Activated gamma-delta T cell (primary cell): ENCODE measurements at places on chromosomes 2 and 18.

DNA sequence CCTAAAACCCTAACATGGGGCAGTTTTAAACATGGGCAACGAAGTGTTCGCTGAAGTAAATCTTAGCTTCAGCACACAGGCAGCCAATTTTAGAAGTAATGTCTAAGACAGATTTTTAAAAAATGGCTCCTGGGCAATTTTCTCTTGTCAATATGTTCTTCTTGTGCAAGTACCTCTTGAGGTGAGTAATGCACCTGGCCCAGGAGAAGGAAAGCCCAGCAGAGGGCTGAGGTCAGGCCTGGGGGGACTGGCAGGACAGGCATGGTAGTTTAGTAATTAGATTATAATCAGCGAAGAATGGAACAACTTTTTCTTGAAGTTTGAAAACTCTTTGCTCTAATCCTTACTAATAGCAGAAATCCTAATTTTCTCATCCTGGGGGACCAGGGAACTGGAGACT is 77.6 kb downstream of the SPRED2 start:
- no peak for DNase-seq

DNA sequence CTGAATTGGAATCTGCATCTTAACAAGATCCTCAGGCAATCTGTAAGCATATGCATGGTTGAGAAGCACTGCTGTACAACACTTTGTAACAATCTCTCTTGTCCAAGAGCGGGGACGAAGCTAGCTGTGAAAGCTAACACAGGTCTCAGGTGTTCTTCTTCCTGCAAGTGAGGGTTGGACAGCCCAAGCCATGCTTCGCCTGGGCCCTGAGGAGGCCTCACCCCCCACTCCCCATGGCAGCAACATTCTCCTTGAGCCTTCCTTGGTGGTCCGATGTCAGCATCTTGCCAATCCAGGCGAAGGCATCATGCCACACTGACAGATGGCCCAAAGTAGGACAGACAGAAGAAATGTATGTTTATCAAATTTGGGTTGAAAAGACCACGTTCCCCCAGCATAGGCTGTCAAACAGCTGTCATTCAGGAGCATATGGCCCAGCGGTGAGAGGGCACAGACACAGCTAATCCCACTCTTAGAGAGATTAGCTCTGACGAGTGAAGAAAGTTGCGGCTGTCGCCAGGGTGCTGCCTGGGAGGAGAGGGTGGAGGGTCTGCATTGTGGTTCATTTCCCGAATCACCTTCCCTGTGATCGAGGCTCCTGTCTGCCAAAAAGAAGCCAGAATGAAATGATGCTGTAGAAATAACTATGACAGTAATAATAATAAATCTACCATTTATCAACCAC is 344.7 kb downstream of the MYCN start:
- no peak for DNase-seq

DNA sequence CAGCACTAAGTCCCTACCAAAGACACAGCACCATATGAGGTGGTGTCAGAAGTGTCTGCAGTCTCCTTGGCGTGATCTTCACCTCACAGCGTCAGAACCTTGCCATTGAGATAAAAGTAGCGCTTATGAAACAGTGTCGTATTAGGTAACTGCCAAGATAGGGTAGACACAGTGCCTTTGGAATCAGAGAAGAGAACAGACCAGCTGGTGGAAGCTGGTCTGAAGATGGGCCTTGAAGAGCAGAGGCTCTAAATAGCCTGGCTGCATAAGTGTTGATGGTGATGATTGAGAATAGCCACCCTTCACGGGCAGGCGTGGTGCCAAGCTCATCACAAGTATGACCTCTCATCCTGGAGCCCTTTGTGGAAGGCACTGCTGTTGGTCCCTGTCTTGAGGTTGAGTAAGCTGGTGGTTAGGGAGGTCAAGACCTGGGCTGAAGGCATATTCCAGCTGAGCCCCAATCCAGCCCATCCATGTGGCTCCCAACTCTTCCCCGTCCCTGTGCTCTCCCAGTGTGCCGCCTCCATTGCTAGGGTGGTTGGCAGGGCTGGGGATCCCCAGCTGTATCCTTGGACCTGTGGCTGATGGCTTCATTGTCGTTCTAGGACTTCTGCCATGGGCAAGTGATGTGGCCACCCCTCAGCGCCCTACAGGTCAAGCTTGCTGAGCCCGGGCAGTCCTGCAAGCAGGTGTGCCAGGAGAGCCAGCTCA is 187.4 kb downstream of the MGAT5 start:
- no peak for DNase-seq

DNA sequence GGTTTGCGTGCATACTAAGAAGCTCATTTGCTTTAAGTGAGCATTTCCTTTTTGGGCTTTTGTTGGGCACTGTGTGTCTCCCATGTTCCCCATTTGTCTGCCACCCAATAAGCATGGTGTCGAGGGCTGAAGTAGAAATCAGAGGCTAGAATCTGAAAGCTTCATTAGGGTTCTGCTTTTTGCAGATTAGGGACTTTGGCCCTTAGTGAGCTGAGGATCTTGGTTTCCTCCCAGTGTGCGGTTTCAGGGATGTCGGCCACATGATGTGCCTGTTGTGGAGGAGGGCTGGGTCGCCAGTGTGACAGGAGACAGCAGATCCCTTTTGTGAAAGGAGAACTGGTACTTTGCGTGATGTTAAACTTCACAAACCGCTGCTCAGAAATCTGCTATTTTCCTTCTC is 41.1 kb downstream of the PLEKHB2 start:
- DNase-seq, result no peak

DNA sequence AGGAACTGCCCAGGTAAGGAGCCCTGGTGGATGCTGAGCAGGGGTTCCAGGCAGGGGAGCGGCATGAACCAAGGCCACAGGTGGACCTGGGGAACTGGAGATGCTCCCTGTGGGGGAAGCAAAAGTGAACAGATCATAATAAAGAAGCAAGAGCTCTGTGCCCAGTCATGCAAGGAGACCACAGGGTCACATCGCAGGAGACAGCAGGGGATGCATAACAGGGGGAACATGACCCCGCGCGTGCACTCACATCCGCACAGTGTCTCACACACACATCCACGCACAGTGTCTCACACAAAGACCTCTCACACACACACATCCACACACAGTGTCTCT is 473.3 kb upstream of the HS6ST1 start:
- DNase-seq, result no peak

GRCh38 chr2:102652126-102652525 is 32.8 kb downstream of the SLC9A2 start:
- DNase-seq, result no peak

DNA sequence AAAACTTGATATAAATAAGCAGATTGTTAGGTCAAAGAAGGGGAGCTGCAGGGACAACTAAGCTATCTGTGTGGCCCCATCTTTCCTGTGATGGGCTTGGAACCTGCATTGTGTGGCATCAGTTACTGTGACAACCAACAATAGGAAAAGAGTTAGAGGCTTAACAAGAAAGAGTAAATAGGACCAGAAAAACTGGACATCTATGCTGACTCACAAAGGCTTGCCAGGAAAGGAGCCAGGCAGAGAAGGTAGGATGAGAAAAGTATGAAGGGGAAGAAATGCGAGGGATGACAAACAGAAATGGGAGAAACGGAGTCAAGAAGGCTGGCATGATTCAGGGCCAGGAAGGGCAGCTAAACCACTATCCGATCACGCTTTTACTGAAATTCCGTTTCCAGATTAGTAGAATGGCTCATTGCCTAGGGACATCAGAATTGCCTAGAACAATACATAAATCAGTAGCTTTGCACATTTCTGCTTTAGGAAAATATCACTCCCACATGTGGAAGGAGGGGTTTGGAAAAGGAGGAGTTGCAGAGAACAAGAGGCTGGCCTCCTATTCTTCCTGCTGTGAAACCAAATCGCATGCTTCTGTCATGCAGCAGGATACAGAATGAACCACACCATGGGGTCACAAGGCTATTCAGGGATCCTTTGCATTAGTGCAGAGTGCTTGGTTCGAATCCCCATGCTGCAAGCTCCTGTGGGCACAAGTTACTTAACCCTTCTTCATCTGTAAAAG is 7.3 kb downstream of the PLA2R1 start:
- DNase-seq, result no peak

GRCh38 chr2:127423880-127424279 is 5.7 kb downstream of the PROC start:
- DNase-seq, result no peak

DNA sequence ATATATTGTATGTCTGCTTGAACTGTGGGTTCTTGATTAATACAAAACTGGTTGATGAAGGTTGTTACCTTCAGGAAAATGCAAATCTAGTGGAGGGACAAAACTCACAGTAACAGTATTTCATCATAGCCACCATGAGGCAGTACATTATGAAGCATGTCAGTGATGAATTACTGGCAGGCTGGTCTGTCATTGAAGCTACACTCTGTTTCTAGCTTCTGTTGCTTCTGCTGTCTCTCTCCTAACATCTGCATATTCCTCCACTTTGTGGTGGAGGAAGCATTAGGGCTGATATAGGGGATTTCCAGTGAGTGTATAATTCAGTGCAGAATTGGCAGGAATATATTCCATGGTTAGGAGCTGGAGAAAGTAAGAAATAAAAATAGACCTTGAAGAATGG is 44.2 kb upstream of the RAB6D start:
- DNase-seq, result no peak

GRCh38 chr2:115649731-115650130 is 1207.3 kb downstream of the DPP10 start:
- no peak for DNase-seq

DNA sequence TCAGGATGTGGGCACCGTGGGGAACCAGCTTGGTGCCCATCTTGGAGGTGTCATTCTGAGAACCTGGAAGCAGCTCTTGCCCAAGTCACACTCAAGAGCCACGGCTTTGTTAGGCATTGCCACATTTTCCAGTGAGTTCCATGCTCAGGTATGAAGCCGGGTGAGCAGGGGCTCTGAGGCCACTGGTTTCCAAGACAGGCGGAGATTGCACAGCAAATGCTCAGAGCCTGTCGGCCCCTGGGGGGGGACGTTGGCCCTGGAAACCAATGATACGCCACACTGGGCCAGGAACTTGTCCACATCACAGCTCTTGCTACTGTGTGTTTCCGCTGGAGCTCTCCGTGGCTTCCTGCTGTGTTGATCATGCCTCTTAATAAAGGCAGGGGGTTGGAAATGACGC is 52.5 kb upstream of the SALL3 start:
- DNase-seq, result no peak

DNA sequence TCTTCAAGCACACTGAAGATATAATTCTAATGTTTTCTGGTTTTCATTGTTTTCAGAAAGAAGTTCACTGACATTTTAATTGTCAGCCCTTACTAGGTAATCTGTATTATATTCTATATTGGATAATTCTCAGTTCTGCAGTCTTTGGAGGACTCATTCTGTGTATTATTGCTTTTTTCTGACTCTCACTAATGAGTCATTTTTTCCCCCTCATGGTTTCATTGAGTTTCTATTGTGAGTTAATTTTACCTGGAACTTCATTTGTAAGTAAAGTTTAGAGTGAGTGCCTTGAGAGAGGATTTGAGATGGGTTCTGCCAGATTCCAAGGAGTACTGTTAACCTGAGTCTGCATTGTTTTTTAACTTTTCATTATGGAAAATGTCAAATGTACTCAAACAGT is 90.4 kb upstream of the LYPD1 start:
- DNase-seq, result no peak

DNA sequence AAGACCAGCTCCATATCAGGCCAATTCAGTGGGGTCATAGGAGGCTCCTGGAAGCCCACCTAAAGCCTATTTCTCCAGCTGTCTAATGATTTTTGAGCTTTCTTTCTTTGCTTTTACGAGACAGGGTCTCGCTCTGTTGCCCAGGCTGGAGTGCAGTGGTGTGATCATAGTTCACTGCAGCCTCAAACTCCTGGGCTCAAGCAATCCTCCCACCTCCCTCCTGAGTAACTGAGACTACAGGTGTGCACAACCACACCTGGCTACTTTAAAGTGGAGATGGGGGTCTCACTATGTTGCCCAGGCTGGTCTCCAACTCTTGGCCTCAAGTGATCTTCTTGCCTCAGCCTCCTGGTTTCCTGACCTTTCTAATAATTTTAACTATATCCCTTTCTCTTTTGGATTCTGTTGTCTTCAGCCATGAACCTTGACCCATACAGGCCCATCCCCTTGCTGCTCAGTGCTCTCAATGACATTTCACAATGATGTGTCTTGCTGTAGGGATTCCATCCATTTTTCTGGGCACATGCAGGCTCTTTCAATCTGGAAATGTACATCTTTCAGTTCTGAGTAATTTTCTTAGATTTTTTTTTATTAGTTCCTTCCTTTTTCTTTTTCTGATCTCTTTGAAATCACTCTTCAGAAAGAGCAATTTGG is 29.7 kb downstream of the GNLY start:
- no peak for DNase-seq

DNA sequence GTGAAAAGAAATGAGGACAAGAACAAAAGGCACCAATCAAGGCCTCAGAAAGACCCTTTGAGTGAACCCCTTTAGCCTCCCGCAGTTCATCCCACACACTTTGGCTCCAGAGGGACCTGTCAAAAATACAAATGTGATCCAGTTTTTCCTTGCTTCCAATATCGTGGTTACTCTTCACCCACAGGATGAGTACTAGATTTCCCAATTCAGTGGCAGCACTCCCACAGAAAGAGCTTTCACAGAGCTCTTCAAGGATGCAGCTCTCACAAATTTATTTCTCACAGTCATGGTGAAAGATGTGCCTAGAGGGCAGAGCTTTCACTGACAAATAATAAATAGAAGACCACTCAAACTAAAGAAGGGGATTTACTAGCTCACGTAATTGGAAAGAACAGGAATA is 3.0 kb upstream of the GFPT1 start:
- DNase-seq, result no peak

DNA sequence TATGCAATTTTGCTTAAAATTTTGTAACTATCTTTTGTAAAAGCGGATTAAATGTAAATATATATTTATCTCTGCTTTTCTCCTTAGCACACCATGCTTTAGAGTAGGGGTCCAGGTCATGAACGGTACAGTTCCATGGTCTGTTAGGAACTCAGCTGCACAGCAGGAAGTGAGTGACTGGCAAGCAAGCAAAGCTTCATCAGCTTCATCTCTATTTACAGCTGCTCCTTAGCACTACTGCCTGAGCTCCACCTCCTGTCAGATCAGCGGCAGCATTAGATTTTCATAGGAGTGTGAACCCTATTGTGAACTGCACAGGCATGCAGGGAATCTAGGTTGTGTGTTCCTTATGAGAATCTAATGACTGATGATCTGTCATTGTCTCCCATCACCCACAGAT is 959.0 kb upstream of the SLC39A10 start:
- no peak for DNase-seq

DNA sequence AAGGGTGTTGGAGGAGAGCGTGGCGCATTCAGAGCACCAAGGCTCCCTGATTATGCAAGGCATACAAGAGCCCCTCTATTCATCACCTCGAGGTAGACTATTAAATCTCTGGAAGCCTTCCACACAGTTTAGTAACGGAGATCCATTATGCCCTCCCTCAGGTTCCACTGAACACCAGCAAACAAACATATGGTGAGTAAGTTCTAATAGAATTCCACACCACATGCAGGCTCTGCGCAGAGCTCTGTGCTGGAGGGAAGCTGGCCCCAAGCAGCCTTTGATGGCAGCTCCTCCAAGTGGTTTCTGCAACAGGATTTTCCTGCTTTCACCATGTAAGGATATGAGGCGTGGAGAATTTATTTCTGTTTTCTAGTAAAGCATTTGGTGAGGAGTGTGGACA is 238.6 kb downstream of the C1D start:
- DNase-seq, result no peak
